NCI-H510A (cell line): ENCODE measurements at places on chromosomes 11 and 22.

DNA sequence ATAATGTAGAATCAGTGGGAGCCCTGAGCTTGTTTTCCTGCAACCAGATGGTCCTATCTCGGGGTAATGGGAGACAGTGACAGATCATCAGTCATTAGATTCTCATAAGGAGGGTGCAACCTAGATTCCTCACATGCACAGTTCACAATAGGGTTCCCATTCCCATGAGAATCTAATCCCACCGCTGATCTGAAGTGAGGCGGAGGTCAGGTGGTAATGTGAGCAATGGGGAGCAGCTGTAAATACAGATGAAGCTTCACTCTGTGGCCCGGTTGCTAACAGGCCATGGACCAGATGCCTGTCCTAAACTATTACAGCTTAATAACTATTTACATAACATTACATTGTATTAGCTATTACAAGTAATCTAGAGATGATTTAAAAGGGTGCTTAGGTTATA is 17.0 kb downstream of the DIXDC1 start:
- no peak for DNase-seq

DNA sequence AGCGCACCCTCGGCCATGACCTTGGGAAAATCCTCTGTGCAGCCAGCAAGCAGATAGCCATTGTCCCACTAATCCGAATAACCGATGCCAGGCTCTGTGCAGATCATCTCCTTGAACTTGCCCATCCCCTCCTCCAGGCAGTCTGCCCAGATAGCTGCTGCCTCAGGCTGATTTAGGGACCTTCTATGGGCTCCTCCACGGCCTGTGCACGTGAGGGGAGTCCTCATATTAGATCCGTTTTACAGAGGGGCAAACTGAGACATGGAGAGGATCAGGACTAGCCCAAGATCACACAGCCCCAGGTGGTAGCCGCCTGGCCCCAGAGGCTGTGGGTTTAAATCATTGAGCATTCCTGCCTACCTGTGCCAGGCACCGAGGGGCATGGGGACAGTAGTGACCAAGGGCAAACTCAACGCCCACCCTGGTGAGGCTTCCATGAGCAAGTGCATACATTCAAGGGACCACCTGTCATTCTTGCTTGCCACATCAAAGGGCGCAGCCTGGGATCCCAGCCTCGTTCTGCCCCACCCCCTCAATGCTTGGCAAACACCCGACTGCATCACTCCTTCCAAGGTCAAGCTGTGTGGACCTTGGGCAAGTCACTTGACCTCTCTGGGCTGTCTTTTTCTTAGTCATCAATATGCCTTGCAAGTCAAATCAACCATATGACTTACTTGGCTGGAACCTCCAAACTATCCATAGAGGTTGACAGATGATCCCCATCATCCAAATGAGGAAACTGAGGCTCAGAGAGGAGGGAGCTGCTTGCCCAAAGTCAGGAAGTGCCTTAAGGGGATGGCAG is 131.6 kb downstream of the MN1 start:
- no peak for DNase-seq

GRCh38 chr11:108069947-108070346 is 51.4 kb upstream of the ACAT1 start:
- DNase-seq: no peak

DNA sequence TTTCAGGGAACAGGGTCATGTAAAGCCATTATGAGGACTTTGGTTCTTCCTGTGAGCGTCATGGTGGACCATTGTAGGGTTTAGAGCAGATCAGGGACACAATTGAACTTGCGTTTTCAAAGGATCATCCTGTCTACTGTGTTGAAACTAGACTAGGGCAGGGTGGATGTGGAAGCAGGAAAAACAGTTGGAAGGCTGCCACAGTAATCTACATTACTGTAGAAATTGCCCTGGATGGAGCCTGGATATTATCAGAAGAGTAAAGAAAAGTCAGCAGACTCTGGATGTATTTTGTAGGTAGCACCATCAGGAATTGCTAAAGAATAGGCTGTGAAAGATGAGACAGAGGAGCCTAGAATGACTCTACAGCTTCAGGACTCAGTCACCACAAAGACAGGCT is 5.4 kb downstream of the POU2AF2 start:
- DNase-seq: no peak

DNA sequence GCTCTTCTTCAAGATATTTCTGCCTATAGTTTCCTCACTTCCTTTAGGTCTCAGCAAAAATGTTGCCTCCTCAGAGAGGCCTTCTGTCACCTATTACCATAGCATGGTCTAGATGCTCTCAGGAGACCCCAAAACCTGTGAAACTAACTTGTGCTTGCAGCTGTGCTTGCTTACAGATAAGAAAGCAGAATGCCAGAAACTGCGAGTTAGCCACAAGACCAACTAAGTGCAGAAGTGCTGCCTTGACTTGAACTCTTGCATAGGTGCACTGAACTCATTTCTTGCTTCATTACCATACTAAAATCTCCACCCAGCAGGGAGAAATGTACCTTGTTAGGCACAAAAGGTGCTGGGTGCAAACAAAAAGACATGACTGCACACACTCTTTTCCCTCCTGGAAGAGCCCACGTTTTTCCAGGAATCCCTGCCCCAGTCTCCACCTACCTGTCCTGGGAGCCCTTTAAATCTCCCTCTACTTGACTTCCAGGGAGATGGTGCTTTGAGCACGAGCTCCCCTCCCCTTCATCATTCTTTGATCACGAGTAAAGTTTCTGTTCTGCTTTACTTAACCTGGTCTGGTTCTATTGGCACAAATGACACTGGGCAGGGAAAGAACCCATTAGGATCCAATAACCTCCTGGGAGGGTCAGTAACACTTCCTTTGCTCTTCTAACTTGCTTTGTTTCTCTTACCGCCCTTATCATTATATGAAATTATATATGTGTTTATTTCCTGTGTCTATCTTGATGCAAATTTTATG is 137.7 kb upstream of the DDI1 start:
- no peak for DNase-seq

DNA sequence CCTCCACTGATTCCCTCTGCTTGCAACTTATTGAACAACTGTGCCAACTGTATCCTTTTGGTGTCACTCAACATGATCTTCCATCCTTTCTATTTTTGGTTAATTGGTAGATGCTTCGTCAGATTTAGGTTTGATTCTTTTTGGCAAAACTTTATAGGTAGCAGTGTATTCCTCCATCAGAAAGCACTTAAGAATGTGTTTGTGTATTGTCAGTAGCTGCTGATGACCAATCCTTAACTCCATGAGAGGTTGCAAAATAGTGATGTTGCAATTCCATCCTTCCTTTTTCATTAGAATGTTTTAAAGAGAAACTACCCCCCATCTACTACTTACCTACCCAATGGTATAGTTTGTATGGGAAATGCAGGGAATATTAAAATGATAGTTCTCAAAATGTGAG is 22.1 kb downstream of the FAM76B start:
- no peak for DNase-seq

- no peak for DNase-seq
Observed at GRCh38 chr11:37124384-37124783, 526.3 kb upstream of the RAG2 start.

DNA sequence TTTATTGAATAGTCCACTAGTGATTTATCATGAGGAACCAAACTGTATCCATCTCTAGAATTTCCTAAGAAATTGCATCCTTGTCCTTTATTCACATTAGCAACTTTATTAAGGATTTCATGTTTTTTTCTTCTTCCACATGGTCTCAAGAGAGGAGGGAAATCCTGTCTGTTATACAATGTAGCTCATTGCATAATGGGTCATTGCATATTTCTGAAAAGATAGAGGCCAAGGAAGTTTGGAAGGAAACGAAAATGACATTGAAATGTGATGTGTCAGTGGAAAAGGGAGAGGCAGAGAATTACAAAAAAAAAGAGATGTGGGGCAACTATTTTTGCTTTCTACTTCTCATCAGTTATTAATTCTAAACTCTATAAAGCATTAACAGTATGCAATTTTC is 353.1 kb downstream of the METTL15 start:
- DNase-seq: no peak

GRCh38 chr22:39575552-39575825 is 4.9 kb downstream of the CACNA1I start:
- DNase-seq: no peak

GRCh38 chr11:102637731-102638130 is 12.6 kb upstream of the MMP20 start:
- DNase-seq: no peak

- DNase-seq: no peak
Observed at GRCh38 chr11:614623-615503, 887 bp downstream of the IRF7 start.

DNA sequence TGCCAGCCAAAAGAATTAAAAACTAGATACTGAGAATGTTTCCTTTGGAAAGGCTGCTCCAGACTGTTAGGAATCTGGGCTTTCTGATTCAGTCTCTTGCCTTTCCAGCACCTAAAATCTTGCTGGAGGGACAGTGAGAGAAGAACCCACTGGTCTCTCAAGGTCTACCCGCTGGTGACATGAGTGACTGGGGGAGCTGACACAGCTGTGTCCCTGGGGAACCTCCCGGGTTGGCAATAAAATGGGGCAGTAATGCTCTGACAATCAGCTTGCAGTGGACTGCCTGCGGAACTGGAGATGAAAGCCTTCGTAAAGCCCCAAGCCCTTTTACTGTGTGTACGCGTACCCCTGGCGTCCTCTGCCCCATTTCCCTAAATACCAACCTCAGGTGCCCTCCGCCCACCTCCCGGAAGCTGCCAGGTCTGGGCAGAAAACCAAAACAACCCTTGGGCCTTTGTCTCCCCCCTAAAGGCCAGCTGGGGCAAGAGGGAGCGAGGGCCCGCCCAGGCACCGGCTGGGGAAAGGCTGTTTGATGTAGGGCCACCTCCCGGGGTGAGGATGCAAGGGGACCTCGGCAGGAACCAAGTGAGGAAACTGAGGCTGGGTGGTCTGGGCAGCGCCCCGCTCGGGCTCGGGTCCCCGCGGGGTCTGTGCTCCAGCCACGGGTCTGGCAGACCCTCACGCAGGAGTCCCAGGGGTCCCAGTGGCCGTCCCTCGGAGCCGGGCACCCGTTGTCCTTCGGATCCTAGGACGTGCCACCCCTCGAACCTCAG is 741 bp downstream of the CARS1 start:
- DNase-seq: no peak
